ENCODE measurements at places on chromosomes 6 and 20.

- no peak for DNase-seq
Measured at GRCh38 chr6:121838842-121839241, 403.4 kb downstream of the GJA1 start.

GRCh38 chr6:20167601-20168000 is 44.7 kb downstream of the MBOAT1 start:
- no peak for DNase-seq

DNA sequence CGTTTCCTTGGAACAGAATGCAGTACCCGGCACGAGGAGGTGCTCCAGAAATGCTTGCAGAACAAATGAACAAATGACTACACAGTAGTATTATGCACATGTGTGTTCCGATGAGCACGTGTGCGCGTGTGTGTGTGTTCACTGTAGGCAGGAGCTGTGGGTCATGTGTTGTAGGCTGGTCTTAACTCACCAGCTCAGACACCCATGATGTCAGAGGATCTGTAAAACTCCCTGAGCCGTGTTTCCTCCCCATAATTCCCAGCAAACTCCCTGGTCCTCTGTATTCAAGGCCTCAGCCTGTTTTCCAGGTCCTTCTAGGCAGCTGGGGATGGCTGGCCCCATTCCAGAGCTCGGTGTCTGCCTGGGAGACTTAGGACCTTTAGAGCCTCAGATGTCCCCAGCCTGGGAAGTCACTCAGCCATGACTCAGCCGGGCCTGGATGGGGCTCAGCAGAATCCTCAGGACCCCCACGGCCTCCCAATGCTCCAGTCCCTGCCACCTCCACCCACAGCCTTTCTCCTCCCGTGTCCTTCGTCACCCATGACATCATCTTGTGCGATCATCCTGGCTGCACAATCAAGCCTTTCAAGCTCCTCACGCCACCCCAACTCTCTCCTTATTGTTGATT is 475.0 kb upstream of the SULF2 start:
- DNase-seq: no peak

DNA sequence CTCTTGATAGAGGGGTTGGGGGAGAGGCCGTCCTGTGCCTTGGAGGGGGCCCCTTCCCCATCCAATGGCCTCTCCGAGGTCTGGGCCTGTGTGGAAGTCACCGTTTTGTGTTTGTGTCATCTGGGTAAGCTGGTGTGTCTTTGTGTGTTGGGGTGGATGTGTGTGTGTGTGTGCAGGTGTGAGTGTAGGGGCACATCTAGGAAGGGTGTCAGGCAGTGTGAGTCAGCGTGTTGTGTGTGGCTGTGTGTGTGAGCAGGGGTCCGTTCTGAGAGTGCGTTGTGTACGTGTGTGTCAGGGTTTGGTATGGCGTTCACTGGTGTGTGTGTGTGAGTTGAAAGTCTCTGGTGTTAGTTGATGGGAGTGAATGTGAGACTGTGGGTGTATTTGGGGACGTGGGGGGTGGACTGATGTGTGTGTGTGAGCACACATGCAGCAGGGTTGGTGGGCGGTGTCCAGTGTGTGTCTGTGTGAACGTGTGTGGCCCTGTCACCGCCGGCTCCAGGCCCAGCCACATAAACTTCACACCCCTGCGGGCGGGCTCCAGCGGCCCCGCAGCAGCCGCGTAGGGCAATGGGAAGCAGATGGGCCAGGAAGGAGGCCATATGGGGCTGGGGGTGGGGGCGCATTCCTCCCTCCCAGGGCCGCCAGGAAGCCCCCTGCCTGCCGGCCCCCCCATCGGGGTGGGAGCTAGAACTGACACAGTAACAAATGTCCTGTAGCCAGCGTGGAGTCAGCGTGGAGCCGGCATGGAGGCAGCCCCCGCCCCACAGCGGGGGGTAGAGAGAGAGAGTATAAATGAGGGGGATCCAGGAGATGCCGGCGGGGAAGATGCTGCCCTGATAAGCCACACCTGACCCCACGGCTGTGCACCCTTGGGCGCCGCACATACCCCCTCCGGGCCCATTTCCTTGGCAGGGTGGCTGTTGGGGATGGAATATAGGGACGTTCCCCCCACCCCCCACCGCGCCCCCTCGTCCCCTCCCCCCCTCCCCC is 32.1 kb downstream of the SNAI1 start:
- DNase-seq: no peak

DNA sequence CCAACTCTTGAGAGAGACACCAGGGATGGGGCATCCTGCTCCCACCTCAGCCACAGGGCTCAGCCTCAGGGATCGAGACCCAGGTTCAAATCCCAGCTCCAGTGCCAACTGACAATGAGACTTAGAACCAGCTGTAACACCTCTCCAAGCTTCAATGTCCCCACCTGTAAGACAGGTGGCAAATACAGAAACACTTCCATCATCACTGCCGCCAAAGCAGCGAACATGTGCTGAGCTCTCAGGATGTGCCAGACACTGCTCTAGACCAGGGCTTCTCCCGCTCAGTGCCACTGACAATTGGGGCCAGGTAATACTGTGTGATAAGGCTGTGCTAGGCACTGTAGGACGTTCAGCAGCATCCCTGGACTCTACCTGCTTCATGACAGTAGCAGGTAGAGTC is 22.1 kb downstream of the PREX1 start:
- DNase-seq: no peak

DNA sequence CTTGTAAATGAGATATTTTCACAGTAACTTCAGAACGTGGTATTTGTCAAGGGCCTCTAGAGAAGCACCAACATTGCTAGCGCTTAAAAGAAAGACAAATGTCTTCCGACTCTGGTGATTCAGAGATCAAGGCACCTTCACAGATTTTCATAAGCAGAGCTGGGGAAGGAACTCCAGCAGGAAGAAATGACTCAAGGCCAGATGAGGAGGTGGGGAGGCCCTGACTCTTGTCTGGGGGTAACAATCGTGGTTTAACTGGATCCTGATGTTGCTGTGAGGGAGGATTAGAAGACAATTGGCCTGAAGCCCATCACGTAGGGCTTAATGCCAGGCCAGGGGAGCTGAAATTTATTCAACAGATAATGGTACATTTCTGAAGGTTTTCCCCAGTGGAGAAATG is 122.9 kb upstream of the QKI start:
- DNase-seq: no peak

DNA sequence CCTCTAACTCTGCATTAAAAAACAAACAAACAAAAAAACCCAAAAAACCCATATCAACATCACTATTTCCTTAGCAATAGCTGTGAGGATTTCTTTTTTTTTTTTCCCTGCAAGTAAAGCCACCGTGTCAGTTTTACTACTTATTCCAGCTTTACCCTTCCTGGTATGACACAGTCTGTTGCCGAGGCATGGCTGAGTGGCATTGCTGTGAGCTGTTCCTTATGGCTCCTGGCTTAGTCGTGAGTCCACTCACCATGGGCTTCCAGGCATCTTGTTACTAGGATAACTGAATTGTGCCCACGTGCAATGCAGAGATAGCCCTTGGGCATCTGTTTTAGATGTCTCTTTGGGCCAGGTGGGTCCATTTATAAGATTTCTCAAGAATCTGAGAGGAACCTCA is 84.8 kb downstream of the LRRC1 start:
- no peak for DNase-seq

GRCh38 chr6:138568997-138569396 is 69.7 kb upstream of the NHSL1 start:
- DNase-seq: no peak

DNA sequence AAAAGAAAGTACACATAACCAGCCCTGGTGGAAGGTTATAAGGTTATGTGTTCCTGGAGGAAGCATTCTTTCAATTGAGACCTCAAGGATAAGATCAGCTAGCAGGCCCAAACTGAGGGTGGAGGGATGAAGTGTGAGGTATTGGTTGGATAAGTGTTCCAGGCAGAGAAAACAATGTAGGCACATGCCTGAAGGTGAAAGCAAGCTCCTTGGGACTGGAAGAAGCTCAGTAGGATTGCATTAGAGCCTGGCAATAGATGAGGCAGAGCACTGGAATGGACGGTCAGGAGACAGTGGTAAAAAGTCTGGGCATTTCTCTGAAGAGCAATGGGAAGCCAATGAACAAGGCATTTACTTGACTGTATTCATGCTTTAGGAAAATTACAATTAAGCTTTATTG is 89.9 kb upstream of the SHLD1 start:
- no peak for DNase-seq

- DNase-seq: no peak
Measured at GRCh38 chr6:106530502-106530901, 98.8 kb downstream of the RTN4IP1 start.

- no peak for DNase-seq
Measured at GRCh38 chr6:151514000-151514730, 20.3 kb downstream of the CCDC170 start.

GRCh38 chr6:105509506-105510331 is 106.8 kb upstream of the PREP start:
- no peak for DNase-seq

DNA sequence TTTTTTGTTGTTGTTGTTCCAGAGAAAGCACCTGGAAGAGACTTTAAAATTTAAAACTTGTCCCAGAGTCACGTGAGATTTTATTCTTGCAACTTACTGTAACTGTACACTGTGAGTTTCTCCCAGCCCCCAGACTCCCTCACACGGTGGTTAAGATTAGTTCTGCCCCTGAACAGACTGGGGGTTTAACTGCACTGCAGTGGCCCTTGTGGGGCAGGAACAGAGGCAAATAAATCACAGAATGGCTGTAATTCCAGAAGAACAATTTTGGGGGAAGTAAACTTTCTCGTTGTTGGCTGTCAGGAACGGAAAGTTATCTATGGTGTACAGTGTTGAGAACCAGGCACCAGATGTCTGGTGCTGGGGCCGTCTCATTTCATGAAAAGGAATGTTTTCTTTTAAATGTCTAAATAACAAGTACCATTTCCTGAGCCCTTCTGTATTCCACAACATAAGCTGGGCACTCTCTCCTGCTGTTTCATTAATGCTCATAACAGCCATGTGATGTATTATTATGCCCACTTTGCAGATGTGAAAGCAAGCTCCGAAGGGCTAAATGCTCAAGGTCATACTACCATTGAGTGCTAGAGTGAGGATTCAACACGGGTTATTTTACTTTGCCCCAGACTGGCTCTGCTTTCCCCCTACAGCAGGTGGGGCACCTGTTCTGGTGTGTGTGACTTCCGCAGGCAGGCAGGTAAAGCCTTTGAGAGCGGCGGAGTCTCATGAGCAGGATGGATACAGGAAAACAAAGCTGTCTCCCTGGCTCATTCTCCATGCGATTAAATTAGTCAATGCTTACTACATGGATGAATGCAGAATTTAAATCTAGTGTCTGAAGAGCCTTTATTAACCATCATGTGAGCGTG is 30.5 kb downstream of the CNKSR3 start:
- DNase-seq: no peak

DNA sequence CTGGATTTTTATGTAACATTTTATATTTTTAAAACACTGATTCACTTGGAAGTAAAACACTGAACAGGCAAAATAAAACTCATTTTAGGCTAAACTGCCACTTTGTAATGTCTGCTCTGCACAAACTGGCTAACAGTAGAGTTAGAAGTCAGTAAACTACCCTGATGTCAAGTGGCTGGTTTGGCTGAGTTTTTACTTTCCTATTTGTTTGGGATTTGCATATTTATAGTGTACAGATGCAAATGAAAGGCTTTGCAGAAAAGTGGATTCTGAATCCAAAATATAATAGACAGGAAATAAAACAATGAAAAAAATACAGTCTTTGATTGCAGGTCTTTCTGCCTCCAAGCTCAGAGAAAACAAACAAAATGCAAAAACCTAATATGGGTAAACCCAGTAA is 213.1 kb downstream of the CDH26 start:
- no peak for DNase-seq

GRCh38 chr20:21704408-21705385 is 767 bp upstream of the PAX1 start:
- no peak for DNase-seq

GRCh38 chr20:22559711-22560318 is 24.6 kb downstream of the FOXA2 start:
- no peak for DNase-seq

DNA sequence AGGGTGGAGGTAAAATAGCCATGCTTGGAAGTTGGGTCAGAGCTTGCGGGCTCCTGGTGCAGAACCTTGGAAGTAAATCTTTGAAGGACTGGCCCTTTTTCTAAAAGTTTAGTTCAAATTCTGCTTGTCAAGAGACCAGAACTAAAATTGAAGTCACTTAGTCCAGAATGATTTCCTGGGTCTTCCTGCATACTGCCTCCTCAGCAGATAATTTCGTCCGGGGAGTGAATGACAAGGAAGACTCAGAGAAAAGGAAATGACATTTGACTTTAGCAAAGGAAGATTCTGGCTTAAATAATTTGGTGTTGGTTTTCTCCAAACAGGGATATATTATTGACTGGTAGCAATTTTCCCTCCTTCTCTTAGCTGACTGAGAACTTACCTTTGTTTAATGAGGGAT is 1.2 kb downstream of the TM9SF4 start:
- no peak for DNase-seq

- DNase-seq: no peak
Measured at GRCh38 chr6:36727505-36728021, 29.9 kb downstream of the RAB44 start.

- no peak for DNase-seq
Measured at GRCh38 chr20:3000852-3001523, 42.4 kb upstream of the GNRH2 start.

DNA sequence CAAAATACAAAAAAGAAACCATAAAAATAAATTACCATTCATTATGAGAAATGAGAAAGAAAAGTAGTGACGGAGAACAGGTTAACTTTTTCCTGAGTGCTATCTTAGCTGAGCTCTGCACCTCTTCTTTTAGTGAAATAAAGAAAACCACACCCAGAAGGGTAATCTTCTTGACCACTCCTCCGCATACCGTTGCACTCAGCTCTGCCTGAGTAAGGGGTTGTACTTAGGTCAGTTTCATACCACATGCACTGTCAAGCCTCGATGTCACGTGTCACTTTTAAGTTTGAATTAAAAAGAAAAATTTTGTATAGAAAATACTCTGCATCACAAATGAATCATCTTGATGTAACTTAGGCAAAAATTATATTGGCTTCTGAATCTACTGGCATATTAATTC is 2.8 kb downstream of the EZR start:
- no peak for DNase-seq

DNA sequence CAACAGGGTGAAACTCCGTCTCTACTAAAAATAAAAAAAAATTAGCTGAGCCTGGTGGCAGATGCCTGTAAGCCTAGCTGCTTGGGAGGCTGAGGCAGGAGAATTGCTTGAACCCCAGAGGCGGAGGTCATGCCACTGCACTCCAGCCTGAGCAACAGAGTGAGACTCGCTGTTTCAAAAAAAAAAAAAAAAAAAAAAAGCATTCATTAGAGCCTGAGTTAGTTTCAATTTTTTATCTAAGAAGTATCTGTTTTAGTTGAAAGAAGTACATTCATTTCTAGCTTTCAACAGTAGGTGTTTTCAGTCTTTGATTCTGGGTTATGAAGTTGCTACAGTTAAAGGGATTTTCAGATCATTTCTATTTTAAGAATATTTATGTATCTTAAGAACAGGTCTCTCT is 42.2 kb downstream of the ZNF292 start:
- no peak for DNase-seq

- DNase-seq: no peak
Measured at GRCh38 chr20:61134296-61135030, 117.6 kb upstream of the CDH4 start.

Measured in activated T-helper 1 cell treated with Interleukin-2 at 50 U/mL for 16 hours (primary cell).